ENCODE measurements at places on chromosomes 6 and 20. TPM values are rescaled to one million over a fixed set of nuclear protein-coding genes. Genes with fewer than 3 reads are reported as not detected.

The SLC4A11 gene
- 26.8 TPM for total RNA-seq

The INSM1 gene
- 0.04 TPM for total RNA-seq

The BLOC1S5 gene
- total RNA-seq = 5.8 TPM

The AKAP7 gene
- 3.6 TPM for total RNA-seq

The TBXT gene
- not detected for total RNA-seq

The SYNGAP1 gene
- total RNA-seq = 2.9 TPM

The TMC2 gene
- not detected for total RNA-seq

The PPP1R14C gene
- 3.0 TPM for total RNA-seq

The SMLR1 gene
- total RNA-seq = not detected

The BPI gene
- total RNA-seq = not detected

The FKBP1C gene
- total RNA-seq = 1.9 TPM

The PROKR2 gene
- not detected for total RNA-seq

The L3MBTL1 gene
- total RNA-seq = 9.9 TPM

DNA sequence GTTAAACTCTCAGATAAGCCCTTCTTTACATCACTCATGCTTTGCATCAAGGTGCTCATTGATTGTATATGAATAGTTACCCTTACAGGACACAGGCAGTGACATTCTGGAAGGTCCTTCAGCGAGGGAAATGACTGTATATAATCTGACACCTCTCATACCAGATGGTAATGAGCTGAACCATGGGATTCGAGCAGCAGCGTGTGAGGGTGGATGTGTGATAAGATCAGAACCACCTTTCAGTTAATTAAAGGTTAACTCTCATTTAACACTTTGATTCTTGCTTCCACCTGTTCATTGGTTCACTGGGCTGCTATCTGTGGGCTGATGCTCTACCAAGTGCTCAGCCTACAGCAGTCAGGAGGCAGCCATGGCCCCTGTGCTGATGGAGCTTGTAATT lies 24.2 kb downstream of the NEDD9 start:
- H3K4me3 ChIP-seq = no peak overlapping the region
- H3K4me1 ChIP-seq = peaks cover 54% of the 10 kb centered on the region
- no peak for DNase-seq
- H3K27ac ChIP-seq = peak overlapping the region; percentile 76

DNA sequence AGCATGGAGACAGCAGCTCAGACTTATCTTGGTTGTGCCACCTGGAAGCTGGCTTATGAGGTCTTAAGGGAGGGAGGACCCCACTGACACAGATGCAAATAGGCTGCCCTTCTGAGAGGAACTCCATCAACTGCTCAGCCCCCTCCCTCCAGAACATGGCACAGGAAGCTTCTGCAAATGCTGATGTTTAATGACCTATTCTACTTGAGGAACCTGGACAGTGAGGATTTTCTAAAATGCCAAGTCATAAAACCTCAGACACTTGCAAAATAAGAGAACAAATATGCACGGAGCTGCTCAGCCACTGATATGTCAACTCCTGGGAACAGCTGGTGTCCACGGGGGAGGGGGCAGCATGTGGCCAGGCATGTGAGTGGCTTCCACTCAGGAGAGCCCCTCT lies 3.5 kb downstream of the CST9 start:
- peaks cover 6% of the 10 kb centered on the region for H3K4me1 ChIP-seq
- DNase-seq = no peak
- no peaks in the 10 kb centered on the region for H3K36me3 ChIP-seq
- H3K4me3 ChIP-seq = no peak overlapping the region
- no peak overlapping the region for H3K27ac ChIP-seq

- no peak for DNase-seq
- no peaks in the 10 kb centered on the region for H3K36me3 ChIP-seq
- no peak overlapping the region for H3K4me3 ChIP-seq
These were observed 13.4 kb downstream of the PBOV1 start for GRCh38 chr6:138204792-138205384.

DNA sequence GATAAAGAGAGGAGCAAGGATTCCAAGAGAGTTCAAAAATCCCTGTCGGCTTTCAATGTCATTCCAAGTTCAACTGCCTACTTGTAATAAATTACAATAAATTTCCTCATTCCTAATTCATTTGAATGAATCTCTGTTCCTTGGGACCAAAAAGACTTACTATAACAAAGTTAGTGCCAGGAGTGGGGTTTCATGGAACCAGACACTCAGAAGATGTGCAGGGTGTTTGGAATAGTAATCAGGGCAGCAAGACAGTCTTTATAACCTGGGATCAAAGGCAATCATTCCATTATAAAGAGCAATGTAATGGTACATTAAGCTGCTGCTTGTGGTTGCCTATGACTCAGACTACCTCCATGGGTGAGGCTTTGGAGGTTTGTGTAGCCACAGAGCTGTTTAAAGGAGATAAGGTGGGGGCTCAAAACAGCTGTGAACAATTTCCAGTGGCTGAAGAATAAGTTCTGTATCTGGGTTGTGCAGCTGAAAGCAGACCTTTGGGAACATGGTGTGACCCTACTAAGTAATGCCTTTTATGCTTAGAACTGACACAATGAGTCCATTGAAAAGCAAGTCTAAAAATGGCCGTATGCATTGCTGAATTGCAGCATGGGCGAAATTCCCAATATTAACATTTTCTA lies 159.9 kb downstream of the LINC00237 start:
- H3K36me3 ChIP-seq = no peaks in the 10 kb centered on the region
- 0 out of 2 replicates have a peak, but pooled peaks cover 2% of the 10 kb centered on the region for H3K27me3 ChIP-seq
- no peak overlapping the region for H3K4me3 ChIP-seq

GRCh38 chr6:38631186-38631783 lies 8.4 kb downstream of the BTBD9 start:
- H3K27me3 ChIP-seq = no peaks in the 10 kb centered on the region
- H3K27ac ChIP-seq = no peak overlapping the region
- H3K4me3 ChIP-seq = no peak overlapping the region
- H3K36me3 ChIP-seq = no peaks in the 10 kb centered on the region

- no peaks in the 10 kb centered on the region for H3K27me3 ChIP-seq
- DNase-seq = peak; percentile 20
- no peak overlapping the region for H3K27ac ChIP-seq
- no peaks in the 10 kb centered on the region for H3K36me3 ChIP-seq
These were observed 537.6 kb downstream of the HDGFL1 start for GRCh38 chr6:23106951-23107350.

GRCh38 chr20:35006009-35006408 lies 50.3 kb downstream of the MYH7B start:
- no peaks in the 10 kb centered on the region for H3K4me1 ChIP-seq
- no peak overlapping the region for H3K27ac ChIP-seq
- no peaks in the 10 kb centered on the region for H3K27me3 ChIP-seq
- no peak for DNase-seq

GRCh38 chr6:6688283-6688682 lies 99.8 kb downstream of the LY86 start:
- H3K27me3 ChIP-seq = no peaks in the 10 kb centered on the region
- no peaks in the 10 kb centered on the region for H3K36me3 ChIP-seq
- H3K4me1 ChIP-seq = peaks cover 42% of the 10 kb centered on the region
- DNase-seq = no peak
- peak overlapping the region; percentile 97 for H3K27ac ChIP-seq

- H3K27ac ChIP-seq = no peak overlapping the region
- H3K27me3 ChIP-seq = peaks cover 16% of the 10 kb centered on the region
- H3K4me1 ChIP-seq = 0 out of 2 replicates have a peak, but pooled peaks cover 6% of the 10 kb centered on the region
- H3K4me3 ChIP-seq = no peak overlapping the region
- no peaks in the 10 kb centered on the region for H3K36me3 ChIP-seq
These were observed 80.8 kb upstream of the PHACTR1 start for GRCh38 chr6:12635813-12636212.

DNA sequence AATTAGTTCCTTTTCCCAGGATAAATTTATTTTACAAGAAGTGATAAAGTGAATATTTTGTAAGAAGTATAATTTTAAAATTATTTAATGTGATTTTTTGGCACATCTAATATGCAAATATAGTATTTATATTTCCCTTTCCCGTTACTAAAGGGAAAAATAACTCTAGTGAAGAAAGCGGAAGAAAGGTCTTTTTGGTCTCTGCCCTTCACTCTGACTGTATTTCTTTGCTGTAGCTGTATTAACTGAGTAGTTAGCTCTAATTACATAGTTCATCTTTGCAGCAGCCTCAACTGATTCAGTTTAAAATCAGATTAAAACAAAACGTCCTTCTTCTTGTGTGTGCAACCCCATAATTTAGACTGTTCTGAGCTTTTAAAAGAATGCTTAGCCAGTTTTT lies 57.4 kb upstream of the RNF144B start:
- H3K27me3 ChIP-seq = no peaks in the 10 kb centered on the region
- H3K4me1 ChIP-seq = peaks cover 11% of the 10 kb centered on the region
- no peak for DNase-seq
- no peak overlapping the region for H3K4me3 ChIP-seq
- H3K27ac ChIP-seq = no peak overlapping the region

DNA sequence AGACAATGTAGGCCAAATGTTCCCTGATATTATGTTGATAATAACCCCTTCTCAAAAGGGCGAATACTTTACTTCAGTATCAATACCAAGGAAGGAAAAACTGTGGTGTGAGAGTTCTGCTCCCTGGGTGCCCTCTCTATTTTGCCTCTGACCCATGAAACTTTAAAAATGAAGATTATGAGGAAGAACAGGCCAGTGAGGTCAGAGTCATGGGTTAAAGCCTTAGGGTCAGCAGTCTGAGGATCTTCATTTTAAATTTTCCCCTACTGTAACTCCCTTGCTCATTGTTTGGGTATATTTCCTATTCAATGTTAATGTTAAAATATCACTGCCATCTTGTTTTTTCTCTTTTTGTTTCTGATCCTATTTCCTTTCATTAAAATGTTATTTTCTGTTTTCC lies 47.9 kb downstream of the PRKN start:
- no peak for DNase-seq
- H3K4me3 ChIP-seq = no peak overlapping the region
- H3K36me3 ChIP-seq = no peaks in the 10 kb centered on the region
- no peaks in the 10 kb centered on the region for H3K4me1 ChIP-seq
- H3K27me3 ChIP-seq = no peaks in the 10 kb centered on the region
- H3K27ac ChIP-seq = no peak overlapping the region

DNA sequence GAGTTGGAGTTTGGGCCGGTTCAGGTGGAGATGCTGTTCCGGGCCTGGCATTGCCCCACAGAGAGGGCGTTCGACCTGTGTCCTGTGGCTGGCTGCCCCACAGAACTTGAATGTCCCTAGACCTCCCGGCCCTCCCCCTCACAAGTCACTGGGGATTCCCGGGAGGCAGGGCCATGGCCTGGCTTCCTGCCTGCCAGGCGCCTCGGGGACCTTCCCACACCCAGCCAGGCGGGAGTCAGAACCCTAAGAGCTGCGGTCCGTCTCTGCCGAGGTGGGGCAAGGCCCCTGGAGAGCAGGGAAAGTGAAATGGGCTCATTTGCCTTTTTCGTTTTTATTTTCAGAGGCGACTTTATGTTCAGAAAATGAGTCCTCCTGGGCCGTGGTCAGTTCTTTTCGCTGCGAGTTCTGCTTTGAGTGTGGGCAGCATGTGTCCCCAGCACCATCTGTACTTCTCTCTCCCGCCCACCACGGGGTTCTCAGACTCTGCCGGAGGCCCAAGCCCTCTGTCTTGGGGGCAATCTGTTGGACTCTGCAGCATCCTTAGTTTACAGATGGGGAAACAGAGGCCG lies 8.5 kb downstream of the RBM38 start:
- no peak overlapping the region for H3K4me3 ChIP-seq
- DNase-seq = no peak
- H3K27ac ChIP-seq = no peak overlapping the region
- H3K36me3 ChIP-seq = peaks cover 51% of the 10 kb centered on the region
- no peaks in the 10 kb centered on the region for H3K4me1 ChIP-seq

- H3K4me3 ChIP-seq = no peak overlapping the region
- no peaks in the 10 kb centered on the region for H3K4me1 ChIP-seq
- no peaks in the 10 kb centered on the region for H3K27me3 ChIP-seq
- H3K27ac ChIP-seq = no peak overlapping the region
- no peaks in the 10 kb centered on the region for H3K36me3 ChIP-seq
These were observed 88.2 kb downstream of the TCP11 start for GRCh38 chr6:35052694-35053565.

- no peaks in the 10 kb centered on the region for H3K27me3 ChIP-seq
- no peaks in the 10 kb centered on the region for H3K36me3 ChIP-seq
- no peaks in the 10 kb centered on the region for H3K4me1 ChIP-seq
- no peak overlapping the region for H3K4me3 ChIP-seq
These were observed 320.9 kb upstream of the SASH1 start for GRCh38 chr6:148021699-148022098.

- H3K4me3 ChIP-seq = no peak overlapping the region
- no peak for DNase-seq
- H3K4me1 ChIP-seq = peaks cover 7% of the 10 kb centered on the region
- H3K27ac ChIP-seq = no peak overlapping the region
These were observed 124.4 kb upstream of the EDN1 start for GRCh38 chr6:12165722-12166280.

DNA sequence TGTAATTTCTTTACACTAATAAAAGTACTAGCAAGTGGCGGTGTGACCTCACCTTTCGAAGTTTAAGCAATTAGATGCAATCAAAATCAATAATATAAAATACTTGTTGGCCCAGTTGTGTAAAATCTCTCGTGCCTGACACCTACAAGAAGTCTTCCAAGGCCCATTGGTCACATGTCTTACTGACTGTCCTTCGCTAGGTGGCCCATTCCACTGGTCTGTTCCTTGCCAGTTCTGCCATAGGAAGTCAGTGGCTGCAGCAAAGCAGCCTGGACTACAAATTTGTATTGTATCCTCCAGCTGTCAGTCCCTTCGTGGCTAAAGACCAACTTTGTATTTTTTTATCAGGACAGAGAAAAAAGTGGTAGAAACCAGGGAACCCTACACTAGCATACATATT lies 61.8 kb downstream of the CYB5R4 start:
- DNase-seq = no peak
- H3K27ac ChIP-seq = no peak overlapping the region
- H3K27me3 ChIP-seq = no peaks in the 10 kb centered on the region

GRCh38 chr6:167655174-167655821 lies 171.4 kb upstream of the AFDN start:
- no peaks in the 10 kb centered on the region for H3K36me3 ChIP-seq
- H3K27ac ChIP-seq = no peak overlapping the region
- no peak overlapping the region for H3K4me3 ChIP-seq
- DNase-seq = no peak
- H3K4me1 ChIP-seq = no peaks in the 10 kb centered on the region

GRCh38 chr6:135066397-135066796 lies 11.8 kb upstream of the HBS1L start:
- H3K27me3 ChIP-seq = no peaks in the 10 kb centered on the region
- no peaks in the 10 kb centered on the region for H3K36me3 ChIP-seq
- H3K4me1 ChIP-seq = peaks cover 14% of the 10 kb centered on the region
- H3K4me3 ChIP-seq = no peak overlapping the region
- peak overlapping the region; percentile 21 for H3K27ac ChIP-seq
- DNase-seq = peak; percentile 19

GRCh38 chr20:34579191-34579978 lies 20.9 kb downstream of the MAP1LC3A start:
- H3K27ac ChIP-seq = peak overlapping the region; percentile 59
- no peaks in the 10 kb centered on the region for H3K27me3 ChIP-seq
- H3K36me3 ChIP-seq = no peaks in the 10 kb centered on the region
- H3K4me1 ChIP-seq = peaks cover 37% of the 10 kb centered on the region
- peak overlapping the region; percentile 30 for H3K4me3 ChIP-seq
